Breast epithelium (tissue), 4 donors: ENCODE measurements at places on chromosomes 12 and 14. TPM values are rescaled to one million over a fixed set of nuclear protein-coding genes. Genes with fewer than 3 reads are reported as not detected.
A peak's percentile ranks its signal among the peaks of the same experiment; 100 is the strongest.

GRCh38 chr14:85535991-85536832, 6.3 kb downstream of the FLRT2 start:
- no peaks in the 10 kb centered on the region for H3K27me3 ChIP-seq
- H3K4me1 ChIP-seq, result no peaks in the 10 kb centered on the region
- no peaks in the 10 kb centered on the region for H3K36me3 ChIP-seq
- DNase-seq, result no peak
- H3K27ac ChIP-seq, result peak overlapping the region; percentile 49

DNA sequence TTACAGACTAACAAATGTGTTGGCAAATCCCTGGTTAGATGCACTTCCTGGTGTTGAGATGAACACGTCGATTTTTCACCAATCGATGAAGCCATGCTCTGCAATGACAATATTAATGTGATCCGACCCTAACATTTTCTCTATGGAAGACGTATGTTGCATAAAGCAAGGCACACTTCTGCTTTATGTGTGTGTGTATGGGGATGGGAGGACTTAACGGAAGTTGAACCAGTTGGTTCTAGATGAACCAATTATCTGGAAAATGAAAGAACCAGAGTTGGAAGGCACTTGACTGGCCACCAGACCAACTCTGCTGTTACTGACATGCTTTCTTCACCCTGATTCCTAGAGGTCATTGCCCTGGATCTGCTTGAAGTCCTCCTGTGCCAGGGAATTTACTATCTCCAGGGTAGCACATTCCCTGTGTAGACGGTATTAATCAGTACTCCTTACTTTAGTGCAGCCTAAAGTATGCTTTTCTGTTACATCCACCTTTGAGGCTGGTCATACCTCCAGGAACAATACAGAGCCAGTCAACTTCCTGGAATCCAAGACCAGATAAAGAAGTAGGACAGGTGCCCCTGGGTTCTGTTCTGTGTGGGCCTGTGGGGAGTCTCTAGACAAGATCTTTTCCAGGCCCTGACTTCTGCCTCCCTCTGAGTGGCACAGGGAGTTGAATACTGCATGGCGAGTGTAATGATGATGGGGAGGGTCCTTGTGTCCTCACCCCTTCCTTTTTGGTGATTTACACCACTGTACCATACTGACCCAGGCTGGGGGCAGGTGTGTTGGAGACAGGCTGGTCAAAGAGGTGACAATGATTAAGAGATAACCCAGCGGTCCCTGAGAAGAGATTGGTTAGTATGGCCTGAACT, 4.1 kb downstream of the SDR39U1 start:
- H3K27me3 ChIP-seq, result no peaks in the 10 kb centered on the region
- H3K4me1 ChIP-seq, result no peaks in the 10 kb centered on the region
- H3K4me3 ChIP-seq, result no peak overlapping the region
- H3K36me3 ChIP-seq, result no peaks in the 10 kb centered on the region

The SYNJ2BP gene
- total RNA-seq, result 26.2 TPM

The OASL gene
- total RNA-seq, result 0.32 TPM

DNA sequence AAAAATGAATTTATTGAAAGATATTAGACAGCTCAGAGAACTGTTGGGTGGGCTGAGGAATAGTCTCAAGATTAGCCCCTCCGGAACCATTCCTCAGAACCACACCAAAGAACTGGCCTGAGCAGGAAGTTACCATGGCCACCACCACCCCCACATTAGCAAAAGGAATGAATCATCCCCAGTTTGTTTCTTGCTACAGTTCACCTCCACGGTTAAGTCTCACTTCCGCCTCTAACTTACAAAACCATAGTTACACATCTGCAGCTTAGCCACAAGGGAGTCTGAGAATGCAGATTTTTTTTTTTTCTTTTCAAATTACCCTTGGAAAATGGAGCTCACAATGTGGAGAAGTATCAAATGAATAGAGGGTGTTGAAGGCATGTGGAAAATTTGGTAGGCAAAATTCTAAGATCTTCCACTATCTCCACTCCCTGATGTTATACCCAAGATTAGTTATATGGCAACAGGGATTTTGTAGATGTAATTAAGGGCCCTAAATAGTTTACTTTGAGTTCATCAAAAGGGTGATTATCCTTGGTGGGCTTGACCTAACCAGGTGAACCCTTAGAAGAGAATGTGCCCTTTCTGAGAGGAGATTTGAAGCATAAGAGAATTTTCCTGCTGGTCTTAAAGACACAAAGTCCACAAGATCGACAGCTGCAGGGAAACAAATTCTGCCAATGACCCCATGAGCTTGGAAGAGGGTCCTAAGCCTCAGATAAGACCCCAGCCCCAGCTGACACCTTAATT, 129.8 kb upstream of the KRR1 start:
- no peak overlapping the region for H3K4me3 ChIP-seq
- no peaks in the 10 kb centered on the region for H3K27me3 ChIP-seq
- no peak for DNase-seq
- H3K27ac ChIP-seq, result no peak overlapping the region
